Stimulated activated CD4-positive, alpha-beta T cell treated with anti-CD3 and anti-CD28 coated beads, TNF-alpha, amount 100 ng/mL, for 1 hour (primary cell): ENCODE measurements at places on chromosomes 6 and 20.

GRCh38 chr20:20894753-20895152, 182.3 kb upstream of the RALGAPA2 start:
- DNase-seq, result no peak

GRCh38 chr20:18587665-18588573, at the start of gene DTD1:
Gene DTD1 (plus strand): TSS chr20:18588054. CDS start chr20:18588073, 19 bp downstream.
- DNase-seq, result peak; percentile 78

- no peak for DNase-seq
These were observed 85.5 kb downstream of the BMP7 start for GRCh38 chr20:57180954-57181353.

GRCh38 chr6:170186006-170186935, 104.6 kb downstream of the DLL1 start:
- DNase-seq, result no peak

DNA sequence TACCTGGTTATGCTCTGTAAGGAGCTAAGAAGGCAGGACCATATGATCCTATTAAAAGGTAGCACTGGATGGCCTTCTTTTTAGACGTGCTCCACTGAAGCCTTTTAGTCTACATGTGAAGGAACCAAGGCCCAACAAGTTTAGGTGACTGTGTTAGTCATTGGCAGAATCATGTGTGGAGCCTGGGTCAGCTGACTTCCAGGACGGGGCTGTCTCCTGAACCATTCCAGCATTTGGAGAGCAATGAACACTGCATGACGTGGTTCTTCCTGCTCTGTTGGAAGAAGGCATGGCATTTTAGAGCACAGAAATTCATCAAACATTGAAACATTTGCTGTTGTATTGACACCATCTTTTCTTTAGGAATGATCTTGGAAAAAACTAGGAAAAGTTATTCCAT, 87.8 kb upstream of the TIAM2 start:
- DNase-seq, result no peak

DNA sequence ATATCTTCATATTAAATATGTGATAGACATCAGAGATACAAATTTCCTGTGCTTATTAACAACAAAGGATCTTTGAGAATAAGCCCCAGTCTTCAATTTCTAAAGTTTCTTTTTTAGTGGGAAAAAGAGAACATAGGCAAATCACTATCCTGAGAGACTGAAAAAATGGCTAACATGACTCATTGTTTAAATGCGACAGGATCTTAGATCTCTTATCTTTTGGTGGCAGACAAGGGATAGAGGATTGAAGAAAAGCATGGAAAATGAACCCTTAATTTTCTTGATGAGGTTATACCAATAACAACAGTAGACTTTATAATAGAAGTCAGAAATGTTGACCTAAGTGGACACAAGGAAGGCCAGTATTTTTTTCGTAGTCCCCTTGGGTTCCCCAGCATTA, 178.6 kb upstream of the MAP3K7 start:
- DNase-seq, result no peak

DNA sequence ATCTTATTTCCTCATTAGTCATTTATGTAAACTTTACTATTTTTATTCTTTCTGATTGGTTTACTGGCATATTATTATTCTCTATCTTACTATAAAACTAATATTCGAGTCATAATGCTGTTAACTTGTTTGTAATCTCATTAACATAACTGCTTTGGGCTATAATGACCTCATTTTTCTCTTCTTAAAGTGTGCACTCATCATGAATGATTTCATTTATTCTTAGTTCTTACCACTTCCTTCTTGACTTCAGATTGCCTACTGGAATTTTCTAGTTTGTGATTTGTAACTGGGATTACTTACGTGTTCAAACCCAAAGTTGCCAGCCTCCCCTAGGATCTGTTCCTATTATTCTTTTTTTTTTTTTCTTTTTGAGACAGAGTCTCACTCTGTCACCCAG, 91.8 kb upstream of the TNFAIP3 start:
- no peak for DNase-seq

DNA sequence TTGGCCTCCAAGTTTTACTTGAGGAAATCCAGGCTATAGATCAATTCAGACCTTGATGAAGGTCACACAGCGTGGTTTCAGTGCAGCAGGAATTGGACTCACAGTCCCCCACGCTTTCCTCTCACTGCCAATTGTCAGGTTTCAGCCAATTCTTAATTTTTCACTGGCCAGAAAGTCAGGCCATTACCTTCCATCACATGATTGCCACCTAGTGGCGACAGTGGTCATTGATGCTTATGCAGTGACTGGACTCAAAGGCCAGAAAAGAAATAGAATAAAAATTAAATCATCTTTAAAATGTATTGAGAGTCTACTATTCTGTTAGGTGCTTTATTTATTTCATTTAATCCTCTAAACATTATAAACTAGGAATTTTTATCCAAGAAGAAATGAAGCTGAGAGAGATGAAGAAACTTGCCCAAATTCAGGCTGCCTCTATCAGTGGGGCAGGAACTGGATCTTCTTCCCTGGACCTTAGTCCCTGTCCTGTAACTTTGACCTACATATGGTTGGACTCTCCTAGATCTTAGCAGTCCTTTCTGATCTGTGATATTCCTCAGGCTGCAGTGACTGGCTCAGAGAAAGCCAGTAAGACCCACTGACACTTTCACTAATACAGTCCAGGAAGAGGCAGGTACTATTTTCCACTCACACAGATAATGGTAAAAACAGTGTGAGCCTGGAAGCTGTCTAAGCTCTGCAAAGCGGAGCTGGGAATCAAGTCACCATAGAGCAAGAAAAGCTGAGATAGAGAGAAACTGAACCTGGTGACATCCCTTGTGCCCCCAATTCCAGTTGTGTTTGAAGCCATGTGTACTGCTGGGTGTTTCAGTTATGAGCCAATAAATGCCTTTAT, 133.3 kb downstream of the ELOVL4 start:
- DNase-seq, result peak; percentile 4

DNA sequence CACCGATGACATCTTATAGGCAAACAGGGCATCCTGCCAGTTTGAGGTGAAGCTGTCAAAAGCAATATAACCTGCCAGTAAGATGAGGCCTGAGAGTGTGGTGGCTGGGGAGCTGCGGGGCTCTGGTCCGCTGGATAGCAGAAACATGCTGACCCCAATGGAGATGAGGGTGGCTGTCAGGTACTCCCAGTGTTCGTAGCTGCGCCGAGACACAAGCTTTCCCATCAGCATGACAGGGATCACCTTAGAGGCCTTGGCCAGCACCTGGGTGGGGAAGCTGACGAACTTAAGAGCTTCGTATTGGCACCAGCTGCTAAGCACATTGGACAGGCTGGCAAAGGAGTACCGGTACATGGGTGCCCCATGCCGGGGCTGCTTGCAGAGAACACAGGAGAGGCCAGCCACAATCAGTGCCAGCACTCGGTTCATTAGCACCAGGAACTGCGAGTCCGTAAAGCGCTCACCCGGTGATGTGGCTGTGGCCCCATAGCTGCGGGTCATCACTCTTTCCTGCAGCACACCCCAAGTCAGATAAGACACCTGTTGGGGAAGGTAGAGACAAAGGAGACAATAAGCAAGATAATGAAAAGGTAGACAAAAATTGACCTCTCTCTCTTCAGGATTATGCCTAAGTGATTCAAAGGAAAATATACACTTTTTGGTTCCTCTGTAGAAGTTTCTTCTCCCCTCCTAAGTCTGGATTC, 2.1 kb downstream of the SLC35B2 start:
- no peak for DNase-seq

- no peak for DNase-seq
These were observed 47.9 kb upstream of the SRPK1 start for GRCh38 chr6:35968821-35969220.

DNA sequence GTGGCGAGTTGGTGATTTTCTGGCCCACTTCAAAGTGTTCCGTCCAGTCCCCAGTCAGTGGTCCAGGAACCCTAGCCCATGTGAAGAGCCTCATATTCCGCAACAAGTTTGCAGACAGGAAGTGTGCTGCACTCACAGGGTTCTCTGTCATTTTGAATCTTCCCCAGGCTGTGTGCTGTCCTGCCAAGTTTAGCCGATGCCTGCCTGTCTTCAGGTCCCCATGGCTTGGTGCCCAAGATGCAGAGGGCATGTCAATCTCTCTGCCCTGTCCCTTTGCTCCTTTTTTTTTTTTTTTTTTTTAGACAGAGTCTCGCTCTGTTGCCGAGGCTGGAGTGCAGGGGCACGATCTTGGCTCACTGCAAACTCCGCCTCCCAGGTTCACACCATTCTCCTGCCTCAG, 69.9 kb upstream of the ATXN1 start:
- DNase-seq, result no peak

DNA sequence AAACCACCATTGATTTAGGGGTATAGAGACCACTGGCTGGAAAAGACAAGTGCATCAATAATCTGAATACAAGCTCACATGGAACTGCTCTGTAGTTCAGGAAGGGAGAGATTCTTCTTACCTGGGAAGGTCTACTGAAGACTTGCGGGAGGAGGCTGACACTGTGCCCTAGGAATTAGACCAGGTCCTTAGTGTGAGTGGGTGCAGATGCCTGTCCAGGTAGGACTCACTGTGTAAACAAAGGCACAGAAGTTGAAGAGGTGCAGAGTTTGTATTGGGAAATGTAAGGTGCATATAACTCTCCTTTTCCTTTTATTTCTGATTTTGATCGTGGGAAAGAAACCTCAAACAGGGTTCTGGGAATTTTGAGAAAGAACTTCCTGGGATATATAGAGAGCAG, 66.8 kb downstream of the DAAM2 start:
- DNase-seq, result no peak

GRCh38 chr6:27096834-27097511, 150.5 kb upstream of the PRSS16 start:
- DNase-seq, result no peak

- DNase-seq, result no peak
These were observed 112.2 kb downstream of the MTFR2 start for GRCh38 chr6:136137739-136138402.

GRCh38 chr6:26008470-26008869, 45.9 kb downstream of the TRIM38 start:
- no peak for DNase-seq

DNA sequence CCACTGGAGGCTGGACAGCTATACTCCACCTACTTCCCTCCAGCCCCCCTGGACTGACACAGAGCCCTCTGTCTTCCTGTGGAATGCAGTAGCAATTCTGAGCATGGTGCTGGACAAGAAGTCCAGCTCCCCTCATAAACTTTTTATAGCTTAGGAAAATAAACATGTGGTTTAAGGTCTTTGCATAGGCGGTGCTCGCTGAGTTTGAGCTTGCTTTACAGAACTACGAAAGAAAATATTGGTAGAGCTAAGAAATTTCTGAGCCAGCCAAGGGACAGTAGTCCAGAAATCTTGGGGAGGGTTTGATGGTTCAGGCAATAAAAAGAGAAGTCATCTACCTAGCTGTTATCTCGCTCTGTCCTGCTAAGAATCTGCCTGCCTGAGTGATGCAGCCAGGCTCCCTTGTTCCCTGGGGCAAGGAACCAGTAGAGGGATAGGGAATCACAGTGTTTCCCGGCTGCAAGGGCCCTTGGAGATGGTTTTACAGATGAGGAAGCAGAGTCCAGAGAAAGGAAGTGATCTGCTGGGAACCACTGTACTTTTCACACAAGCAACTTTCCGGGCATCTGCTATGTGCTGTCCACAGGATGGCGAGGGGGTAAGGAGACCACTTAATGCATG, 343.4 kb downstream of the CDC5L start:
- DNase-seq, result no peak

- no peak for DNase-seq
These were observed 29.6 kb upstream of the MRGBP start for GRCh38 chr20:62766716-62767115.

- DNase-seq, result no peak
These were observed 93.4 kb downstream of the SLC22A23 start for GRCh38 chr6:3363296-3364025.

DNA sequence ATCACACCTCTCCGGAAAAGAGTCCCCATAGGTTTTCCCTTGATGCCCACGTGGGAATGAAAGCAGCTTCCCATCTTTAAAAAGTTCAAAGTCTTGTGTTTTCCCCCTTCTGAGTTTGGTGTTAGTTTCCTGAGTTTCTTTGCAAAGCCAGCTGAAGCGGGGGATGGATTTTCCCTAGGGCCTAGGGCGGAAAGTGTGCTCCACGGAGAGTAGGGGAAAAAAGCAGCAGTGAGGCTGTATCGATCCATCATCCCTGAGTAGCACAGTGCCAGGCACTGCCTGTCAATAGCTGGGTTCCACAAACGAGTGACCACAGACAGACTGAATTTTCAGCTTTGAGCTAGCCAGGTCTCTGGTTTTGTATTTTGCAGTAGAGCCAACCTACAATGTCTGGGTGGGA, 1.3 kb downstream of the DAAM2 start:
- DNase-seq, result no peak

GRCh38 chr6:134585517-134585873, 267.6 kb upstream of the SGK1 start:
- no peak for DNase-seq

DNA sequence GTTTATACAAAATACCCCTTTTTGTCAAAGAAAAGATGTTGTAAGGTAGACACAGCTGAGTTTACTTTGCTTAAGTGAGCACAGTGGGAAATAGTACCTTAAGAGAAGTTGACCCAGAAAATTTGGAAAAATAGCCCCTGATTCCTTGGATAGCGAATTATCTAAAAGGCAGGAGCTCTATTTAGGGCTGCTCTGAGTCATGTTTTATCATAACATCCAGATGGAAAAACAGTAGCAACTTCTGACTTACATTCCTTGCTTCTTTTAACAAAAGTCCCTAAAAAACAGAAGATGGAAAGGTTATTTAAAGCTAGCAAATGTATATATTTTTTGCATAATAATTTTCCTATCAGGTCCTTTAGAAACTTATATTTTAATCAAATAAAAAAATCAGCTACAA, 59.0 kb downstream of the THEMIS start:
- DNase-seq, result no peak

- DNase-seq, result no peak
These were observed 1.6 kb downstream of the SLC44A4 start for GRCh38 chr6:31877125-31877650.

DNA sequence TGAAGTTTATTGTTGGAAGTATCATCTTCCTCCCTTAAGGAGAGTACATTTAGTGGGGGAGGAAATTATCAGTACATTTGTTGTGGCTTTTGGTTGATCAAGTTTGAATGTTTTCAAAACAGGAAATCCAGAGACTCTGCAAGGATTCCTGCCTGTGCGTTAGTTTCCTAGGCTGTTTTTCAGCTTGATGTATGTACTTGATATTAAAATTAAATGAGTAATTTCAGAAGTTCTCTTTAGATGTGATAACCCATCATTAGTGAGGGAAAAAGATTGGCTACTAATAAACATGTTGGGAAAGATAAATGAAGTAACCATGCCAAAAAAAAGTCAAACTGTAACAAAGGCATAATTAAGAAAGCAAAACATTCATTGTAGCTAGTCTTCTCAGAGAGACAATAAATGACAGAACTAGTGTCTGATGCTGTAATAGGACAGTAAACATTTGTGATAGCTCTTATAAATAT, 88.0 kb upstream of the TULP1 start:
- DNase-seq, result no peak

- DNase-seq, result no peak
These were observed 158.1 kb upstream of the B3GAT2 start for GRCh38 chr6:71114986-71115385.

DNA sequence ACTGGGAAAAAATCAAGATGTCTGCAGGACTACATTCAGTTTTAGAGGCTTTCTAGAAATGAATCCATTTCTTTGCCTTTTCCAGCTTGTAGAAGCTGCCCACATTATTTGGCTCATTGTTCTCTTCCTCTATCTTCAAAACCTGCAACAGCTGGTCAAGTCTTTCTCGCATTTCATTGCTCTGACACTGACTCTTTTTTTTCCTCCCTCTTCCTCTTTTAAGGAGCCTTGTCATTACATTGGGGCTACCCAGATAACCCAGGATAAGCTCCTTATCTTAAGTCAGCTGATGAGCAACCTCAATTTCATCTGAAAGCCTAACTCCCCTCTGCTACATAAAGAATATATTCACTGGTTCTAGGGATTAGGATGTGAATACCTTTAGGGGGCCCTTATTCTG, 53.2 kb upstream of the CEP162 start:
- no peak for DNase-seq

GRCh38 chr6:138529478-138529877, 30.2 kb upstream of the NHSL1 start:
- no peak for DNase-seq
